ENCODE measurements at places on chromosomes 2 and 18.

DNA sequence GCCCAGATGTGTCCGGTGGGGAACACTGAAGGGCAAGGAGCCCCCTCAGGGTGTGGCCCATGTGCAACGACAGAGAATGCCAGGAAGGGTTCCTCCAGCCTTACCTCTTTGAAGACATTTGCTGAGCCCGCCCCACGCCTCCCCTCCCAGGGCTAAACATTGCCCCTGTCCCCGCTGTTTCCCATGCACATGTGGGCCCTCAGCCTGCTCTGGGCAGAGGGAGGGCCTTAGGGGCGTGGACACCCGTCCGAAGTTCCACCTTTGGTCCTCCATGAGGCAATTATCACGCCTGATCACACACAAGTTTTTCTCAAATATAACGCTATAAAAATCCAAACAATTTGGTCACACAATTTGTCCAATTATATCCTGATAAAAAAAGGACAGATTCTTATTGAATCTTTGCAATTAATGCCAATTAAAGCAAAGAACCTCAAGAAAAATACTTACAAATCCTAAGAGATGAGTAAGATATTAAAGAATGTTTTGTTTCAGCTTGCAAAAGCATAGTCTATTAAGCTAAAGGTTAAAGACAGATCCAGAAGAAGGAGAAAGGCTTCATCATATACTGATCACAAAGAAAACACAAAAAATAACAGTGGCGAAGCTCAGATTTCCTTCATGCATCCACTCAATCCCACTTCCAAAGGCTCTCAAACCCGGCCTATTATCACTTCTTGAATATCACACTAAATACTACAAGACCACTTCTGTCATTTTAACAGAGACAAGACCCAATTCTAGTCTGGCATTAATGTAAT is 55.2 kb upstream of the LDLRAD4 start:
- DNase-seq, result peak; percentile 1

DNA sequence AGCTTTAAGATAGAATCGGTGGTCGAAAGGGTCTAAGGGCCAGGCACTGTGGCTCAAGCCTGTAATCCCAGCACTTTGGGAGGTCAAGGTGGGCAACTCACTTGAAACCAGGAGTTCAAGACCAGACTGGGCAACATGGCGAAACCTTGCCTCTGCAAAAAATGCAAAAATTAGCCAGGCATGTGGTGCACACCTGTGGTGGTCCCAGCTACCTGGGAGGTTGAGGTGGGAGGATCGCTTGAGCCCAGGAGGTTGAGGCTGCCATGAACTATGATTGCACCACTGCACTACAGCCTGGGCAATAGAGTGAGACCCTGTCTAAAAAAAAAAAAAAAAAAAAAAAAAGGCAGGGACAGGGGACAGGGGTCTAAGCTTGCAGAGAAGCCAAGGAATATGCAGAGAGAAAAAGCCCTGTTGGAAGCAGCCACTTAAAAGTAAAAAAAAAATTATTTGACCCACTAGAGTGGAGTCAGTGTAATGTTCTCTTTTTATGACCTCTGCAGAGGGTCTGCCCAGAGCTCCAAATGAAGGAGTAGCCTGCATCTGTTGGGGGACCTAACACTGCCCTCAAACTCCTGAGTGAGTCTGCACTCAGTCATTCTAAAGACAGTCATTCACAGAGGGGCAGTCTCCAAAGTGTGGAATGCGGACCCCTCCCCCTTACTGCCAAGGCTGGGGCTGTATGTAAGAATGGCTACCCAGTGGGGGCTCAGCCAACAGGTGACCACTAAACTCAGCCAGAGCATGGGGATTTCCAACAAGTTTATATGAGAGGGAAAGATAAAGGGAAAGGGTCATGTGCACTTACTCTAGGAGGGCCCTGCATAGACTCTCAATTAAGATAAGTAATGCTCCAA is 118.5 kb upstream of the CDCA7 start:
- DNase-seq, result no peak

DNA sequence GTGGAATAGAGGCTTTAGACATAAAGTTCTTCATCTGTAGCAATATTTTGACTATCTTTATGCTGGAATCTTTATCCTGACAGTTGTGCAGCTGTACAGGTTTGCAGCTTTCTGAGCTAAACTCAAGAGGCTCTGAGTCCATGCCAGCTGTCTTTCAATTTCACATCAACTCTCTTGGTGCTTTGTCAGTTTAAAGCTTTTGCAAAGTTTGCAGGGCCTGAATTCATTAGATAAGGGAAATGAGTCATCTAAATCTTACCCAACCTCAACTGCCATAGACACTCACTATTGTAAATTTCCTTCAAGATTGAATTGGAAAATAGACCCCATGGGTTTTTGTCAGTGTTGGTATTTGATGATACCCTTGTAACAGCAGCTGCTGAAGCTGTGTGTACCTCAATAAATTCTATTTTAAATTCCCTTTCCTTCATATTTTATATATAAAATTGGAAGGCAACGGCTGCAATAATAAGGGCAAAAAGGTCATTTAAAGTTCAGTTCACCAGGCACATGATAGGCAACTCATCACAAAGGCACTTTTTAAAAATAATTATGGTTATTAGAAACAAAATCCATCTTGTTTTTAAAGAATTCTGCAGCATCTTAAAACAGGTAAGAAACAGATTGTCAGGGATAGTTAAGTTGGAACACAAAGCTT is 169.9 kb upstream of the SLC39A10 start:
- peak; percentile 86 for DNase-seq

DNA sequence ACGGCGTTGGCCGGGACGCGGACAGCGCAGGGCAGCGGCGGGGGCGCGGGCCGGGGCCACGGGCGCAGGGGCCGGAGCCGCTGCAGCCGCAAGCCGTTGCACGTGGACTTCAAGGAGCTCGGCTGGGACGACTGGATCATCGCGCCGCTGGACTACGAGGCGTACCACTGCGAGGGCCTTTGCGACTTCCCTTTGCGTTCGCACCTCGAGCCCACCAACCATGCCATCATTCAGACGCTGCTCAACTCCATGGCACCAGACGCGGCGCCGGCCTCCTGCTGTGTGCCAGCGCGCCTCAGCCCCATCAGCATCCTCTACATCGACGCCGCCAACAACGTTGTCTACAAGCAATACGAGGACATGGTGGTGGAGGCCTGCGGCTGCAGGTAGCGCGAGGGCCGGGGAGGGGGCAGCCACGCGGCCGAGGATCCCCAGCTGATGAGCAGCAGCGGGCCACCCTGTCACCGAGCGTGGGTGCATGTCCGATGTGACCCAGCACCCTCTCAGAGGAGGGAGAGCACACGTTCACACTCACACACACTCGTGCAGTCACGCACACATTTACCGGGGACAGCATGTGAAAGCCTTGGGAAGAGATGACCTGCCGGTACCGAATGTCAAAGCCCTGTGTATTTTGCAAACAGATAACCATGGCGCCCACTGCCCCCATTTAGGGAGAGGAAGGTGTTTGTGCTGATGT is 4.2 kb downstream of the GDF7 start:
- DNase-seq, result no peak

- DNase-seq, result no peak
Observed at GRCh38 chr18:24083550-24083949, 55.3 kb upstream of the CABYR start.

DNA sequence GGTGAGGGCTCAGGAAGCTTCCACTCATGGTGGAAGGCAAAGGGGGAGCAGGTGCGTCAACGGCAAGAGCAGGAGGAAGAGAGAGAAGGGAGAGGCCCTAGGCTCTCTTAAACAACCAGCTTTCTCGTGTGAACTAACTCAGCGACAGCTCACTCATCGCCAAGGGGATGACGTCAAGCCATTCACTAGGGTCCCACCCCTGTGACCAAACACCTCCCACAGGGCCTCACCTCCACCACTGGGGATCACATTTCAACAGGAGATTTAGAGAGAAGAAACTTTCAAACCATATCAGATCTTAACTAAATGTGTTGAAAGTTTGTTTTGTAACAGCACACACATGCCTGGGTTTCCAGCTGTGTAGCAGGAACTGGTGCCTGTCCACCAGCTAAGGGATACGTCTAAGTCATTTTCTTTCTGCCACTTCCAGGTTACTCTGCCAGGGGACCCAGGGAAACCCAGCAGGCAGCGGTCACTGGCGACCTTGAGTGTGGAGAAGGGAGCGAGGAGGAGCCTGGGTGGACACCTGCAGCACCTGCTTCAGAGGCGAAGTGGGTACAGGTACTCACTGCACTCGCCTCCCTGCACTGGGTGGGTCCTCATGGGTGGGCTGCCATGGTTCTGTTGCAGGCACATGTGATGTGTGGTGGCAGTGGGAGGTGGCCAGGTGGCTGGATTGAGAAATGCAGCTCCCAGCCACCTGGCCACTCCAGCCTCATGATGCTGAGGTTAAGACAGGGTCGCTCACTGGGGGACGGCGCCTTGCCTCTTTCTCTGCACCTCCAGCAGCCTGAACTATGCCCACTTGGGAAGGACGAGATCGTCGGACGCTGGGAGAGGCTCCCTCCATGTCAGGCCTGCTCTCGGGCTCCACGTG is 8.4 kb upstream of the GPC1 start:
- no peak for DNase-seq

GRCh38 chr2:158616480-158617000 is 159.8 kb downstream of the PKP4 start:
- DNase-seq, result no peak

- DNase-seq, result no peak
Observed at GRCh38 chr2:138013639-138014038, 49.4 kb downstream of the HNMT start.

- DNase-seq, result no peak
Observed at GRCh38 chr2:178152977-178153376, 40.7 kb downstream of the RBM45 start.

DNA sequence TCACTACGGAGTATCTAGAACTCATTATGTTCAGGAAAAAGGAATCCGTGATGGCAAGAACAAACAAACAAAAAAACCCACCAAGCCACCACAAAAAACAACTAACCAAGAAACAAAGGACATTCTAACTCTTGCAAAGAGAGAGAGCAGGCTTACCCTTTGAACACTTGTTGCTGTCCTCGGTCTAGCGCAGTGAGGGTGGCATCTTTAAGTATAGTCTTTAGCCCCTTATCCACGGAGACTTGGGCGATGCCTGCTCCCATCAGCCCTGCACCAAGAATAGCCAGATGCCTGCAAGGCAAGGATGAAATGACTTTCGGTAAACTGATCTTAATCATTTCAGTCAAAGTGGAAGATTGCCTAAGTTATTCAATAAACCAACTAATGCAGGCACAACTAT is 31.0 kb downstream of the GAREM2 start:
- DNase-seq, result no peak

- DNase-seq, result no peak
Observed at GRCh38 chr2:128272601-128273468, 45.8 kb downstream of the HS6ST1 start.

GRCh38 chr2:160156665-160157064 is 43.4 kb downstream of the ITGB6 start:
- DNase-seq, result peak; percentile 20

- peak; percentile 45 for DNase-seq
Observed at GRCh38 chr2:208984376-208985090, 439.3 kb upstream of the MAP2 start.

DNA sequence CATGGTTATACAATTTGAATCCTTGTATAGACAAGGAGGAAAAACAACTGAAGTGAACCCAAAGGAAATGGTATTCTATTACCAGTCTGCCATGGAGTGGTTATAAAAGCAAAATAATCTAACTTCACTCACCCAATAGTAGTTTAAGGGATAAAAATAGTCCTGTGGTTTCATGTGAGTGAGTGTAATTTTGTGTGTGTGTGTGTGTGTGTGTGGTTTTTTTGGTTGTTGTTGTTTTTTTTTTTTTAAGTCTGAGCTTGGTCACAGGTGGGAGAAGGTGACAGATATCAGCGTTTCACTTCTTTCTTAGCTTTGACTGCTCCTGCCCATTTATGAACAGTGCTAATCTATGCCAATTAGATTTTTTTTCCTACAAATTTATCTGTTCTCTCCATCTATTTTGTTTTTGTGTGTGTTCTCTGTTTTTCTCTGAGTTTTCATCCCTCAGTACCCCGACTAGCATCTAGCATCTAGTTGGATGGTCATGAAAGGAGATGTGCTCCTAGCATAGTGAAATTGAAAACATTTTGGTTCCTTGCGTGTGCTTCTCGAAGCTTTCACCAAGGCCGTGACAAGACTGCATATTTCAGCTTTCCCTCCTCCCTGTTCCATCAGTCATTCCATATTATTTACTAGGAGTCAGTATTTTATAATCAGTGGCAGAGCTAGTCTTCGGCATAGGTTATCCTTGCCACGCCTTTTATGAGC is 200.1 kb upstream of the DTNA start:
- DNase-seq, result no peak

GRCh38 chr2:159616286-159616701 is at the start of gene BAZ2B:
BAZ2B (minus strand) TSS chr2:159616548; CDS start chr2:159478719, 137,829 bp downstream.
- DNase-seq, result peak; percentile 82

GRCh38 chr2:42554392-42554791 is 14.0 kb upstream of the MTA3 start:
- no peak for DNase-seq

GRCh38 chr18:31624892-31625640 is 33.4 kb downstream of the TTR start:
- DNase-seq, result no peak

GRCh38 chr2:165058476-165059265 is 103.3 kb upstream of the SLC38A11 start:
- DNase-seq, result no peak

- DNase-seq, result peak; percentile 27
Observed at GRCh38 chr2:39107156-39107555, 13.7 kb downstream of the SOS1 start.

DNA sequence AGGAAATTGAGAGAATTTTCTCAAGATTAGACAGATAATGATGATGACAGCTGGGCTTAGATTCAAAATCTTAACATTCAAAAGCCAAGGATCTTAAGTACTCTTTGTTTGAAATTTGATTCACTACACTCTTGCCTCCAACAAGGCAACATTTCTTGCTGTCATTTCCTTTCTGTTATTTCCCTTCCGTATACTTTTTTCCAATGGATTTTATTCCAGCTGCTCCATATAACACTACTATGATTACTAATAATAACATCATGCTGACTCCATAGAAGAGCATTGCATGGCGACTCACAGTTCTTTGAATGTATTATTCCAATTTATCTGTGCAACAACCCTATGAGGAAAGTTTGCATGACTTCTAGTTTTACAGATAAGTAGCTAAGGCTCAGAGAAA is 33.9 kb upstream of the CCDC102B start:
- DNase-seq, result peak; percentile 21

DNA sequence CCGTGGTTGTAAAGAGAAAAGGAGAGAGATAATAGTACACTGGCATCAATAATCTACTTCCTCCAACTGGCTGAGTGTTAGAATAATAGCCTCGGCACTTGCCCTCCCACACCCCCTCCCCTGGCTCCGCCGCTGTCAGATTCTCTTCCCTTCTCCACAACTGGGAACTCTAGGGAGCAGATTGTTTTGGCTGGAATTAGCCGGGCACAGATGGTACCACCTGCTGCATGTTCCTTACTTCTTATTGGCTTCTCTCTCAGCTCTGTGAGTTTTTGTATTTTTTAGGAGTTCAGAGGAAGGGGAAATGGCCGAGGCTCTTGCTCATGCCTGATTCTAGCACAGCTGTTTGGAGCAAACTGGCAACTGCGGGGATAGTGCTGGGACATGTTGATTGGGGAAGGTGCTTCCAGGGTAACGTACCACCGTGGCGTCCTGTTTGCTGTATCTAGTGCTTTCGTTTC is 140.0 kb downstream of the ZEB2 start:
- no peak for DNase-seq

DNA sequence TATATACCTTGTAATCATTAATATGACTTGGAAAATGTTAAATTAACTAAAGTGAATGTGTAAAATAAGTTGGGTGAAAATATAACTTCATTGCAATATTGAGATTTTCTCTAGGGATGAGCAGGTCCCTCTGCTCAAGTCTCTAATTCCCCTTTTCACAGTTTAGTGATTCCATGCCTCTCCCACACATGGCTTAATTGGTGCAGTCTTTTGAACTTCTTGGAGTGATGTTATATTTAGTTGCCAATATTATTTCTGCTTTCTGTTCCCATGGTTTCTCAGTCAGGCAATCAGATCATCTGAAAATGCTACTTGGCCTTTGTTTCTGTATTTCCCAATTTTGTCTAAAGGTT is 233.7 kb upstream of the SPOPL start:
- no peak for DNase-seq
